Tibial nerve (tissue), 4 donors: ENCODE measurements at places on chromosomes 16 and 17.

DNA sequence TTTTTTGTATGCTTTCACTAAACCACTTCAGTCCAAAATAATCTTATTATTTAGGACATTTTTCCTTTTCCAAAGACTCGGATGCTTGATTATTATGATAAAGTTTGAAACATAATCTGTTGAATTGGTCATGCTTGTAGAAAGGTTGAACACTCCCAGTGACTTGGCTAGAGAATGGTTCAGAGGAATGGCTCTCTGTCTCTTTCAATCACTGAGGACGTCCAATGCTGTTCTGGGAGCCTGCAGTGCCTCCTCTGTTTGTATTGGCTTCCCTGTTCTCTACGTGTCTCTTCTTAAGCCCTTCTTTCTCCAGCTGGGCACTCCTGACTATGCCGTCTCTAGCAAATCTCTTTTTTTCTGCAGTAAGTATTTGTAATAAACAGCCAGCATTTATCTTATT is 369.0 kb upstream of the DYNLRB2 start:
- no peak for DNase-seq

GRCh38 chr16:2028620-2029220 is 2.0 kb downstream of the NHERF2 start:
- no peak for DNase-seq

GRCh38 chr17:31318851-31319661 is 2.4 kb downstream of the EVI2A start:
- no peak for DNase-seq

DNA sequence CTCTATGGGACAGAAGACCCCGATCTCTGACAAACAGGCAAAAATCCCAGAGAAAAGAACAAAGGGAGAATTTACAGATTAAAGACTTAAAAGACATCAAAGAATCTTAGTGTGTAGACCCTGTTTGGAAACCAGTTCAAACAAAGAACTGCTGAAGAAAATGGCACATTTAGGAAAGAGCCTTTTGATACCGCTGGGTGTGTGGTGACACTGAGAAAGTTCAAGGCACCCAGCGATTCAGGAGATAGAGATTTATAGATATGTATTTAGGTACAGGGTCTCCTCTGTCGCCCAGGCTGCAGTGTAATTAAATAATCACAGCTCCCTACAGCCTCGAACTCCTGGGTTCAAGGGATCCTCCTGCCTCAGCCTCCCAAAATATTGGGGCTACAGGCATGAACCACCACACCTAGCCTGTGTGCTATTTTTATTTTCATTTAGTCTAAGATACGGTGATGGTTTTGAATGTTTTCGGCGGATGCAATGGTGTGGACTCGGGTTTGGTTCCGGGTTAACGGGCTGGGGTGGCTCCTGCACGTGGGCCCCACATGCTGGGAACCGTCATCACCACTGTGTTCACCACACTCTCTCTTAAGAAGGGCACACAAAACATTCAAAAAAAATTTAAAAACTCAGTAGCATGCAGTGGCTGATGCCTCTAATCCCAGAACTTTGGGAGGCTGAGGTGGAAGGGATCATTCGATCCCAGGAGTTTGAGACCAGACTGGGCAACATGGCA is 114.0 kb downstream of the ZNF778 start:
- DNase-seq: no peak

- no peak for DNase-seq
These were observed 44.3 kb downstream of the ADCY9 start for GRCh38 chr16:4071686-4072561.

GRCh38 chr17:56284482-56284881 is 131.2 kb downstream of the ANKFN1 start:
- no peak for DNase-seq

- DNase-seq: no peak
These were observed 27.9 kb upstream of the CPHXL start for GRCh38 chr16:75754141-75754540.

- no peak for DNase-seq
These were observed 17.6 kb downstream of the CLUAP1 start for GRCh38 chr16:3518292-3518985.

DNA sequence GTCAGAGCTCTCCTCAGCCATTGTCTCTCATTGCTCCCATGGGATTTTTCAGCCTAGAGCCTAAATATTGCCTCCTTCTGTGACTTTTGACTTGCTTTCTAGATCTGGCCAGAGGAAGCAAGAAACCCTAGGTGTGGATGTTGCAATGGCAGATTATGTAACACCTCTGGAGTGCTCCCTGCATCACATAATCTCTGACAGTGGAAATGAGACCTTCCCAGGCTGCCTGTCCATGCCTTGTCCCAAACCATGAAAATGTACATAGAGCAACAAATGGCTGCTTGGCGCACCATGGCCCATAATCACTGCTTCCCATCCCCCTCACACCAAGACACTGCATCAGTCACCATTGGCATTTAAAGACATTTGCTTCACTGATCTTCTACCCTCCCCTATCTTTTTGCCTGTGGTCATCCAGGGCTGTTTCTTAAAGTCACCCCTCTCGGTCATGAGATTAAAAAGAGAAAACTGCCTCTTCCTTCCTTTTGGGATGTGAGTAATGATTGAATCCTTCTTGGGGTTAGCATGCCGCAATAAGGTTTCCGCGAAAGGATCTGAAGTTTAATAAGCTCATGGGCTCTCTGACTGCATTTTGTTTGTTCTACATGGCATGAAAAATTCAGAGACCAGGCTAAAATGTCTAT is 34.2 kb upstream of the CCL2 start:
- DNase-seq: no peak

DNA sequence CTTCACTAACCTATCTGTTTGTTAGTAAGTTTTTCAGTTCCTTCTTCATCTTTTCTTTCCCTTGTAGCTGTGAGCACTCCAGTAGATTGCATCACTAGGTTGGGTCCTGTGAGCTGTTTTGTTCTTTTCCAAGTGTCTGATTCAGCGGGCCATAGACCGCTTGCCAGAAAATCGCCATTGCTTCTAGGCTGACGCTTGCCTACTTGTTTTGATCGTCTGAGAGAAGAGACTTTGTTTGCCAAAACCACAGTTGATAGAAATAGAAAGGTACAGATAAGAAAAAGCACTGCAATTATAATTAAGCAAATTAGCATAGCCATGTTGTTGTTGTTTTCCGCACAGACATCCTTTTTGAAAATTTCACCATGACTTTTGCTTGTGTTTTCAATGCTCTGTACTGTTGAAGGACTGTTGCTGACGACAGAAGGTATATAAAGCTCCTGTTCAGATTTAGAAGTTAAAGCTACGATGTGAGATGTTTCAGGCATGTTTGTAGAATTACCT is 3.1 kb downstream of the EVI2A start:
- peak; percentile 66 for DNase-seq

- no peak for DNase-seq
These were observed 55.6 kb downstream of the CYLD start for GRCh38 chr16:50797456-50797855.

- peak; percentile 92 for DNase-seq
These were observed 18.1 kb upstream of the TMEM98 start for GRCh38 chr17:32909787-32910369.

DNA sequence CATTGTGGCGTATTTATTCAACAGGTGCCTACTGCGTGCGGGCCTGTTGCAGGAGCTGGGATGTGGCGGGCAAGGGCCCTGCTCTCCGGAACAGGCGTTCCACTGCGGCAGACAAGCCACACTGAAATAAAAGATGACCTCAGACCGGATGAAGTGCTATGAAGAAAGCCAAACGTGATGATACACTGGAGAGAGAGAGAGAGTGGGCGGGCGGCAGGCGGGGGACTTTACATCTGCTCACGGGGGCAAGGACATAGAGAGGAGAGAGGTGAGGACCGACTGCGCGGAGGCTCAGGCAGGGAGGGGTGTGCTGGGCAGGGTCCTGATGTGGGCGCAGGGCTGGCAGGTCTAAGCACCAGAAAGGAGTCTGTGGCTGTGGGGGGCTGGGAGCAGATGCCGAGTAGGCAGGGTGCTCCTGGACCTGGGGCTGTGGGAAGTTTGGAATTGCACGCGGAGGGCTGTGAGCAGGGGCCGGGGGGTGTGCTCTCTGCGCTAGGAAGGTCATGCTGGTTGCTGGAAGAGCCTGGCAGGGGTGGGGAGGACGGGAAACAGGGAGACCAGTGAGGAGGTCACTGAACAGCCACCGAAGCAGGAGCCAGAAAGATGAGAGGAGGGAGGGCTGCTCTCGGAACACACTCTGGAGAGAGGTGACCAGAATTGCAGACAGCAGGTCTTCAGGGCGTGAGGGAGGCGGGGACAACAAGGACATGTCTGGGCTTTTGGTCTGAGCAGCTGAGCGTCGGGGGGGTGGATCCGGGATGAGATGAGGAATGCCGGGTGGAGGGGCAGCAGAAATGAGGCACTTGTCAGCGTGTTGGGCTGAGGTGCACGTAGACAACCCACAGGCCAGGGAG is 9.9 kb downstream of the MXRA7 start:
- DNase-seq: peak; percentile 43
